ENCODE measurements at places on chromosomes 3 and 15.
A peak's percentile ranks its signal among the peaks of the same experiment; 100 is the strongest.

GRCh38 chr15:94412979-94413746, 181.8 kb downstream of the MCTP2 start:
- no peak for DNase-seq

GRCh38 chr3:101950510-101950909, 101.2 kb downstream of the NFKBIZ start:
- no peak for DNase-seq

DNA sequence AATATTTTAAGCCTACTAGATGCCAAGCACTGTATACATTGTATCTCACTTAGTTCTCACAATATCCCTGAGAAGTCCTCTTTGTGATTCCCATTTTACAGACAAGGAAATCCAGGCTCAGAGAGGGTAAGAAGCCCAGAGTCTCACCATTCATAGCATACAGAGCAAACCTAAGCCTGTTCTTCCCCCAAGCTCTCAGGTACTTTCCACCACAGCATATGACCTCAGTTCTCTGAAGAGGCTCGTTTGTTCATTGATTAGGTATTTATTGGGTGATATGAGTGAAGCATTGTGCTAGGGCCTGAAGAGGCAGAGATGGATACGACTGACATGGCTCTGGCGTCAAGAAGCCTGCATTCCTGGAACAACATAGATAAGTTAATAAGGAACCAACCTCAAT, 310.9 kb upstream of the UMPS start:
- DNase-seq: no peak

GRCh38 chr3:9701711-9702110, 1.9 kb upstream of the CPNE9 start:
- no peak for DNase-seq

GRCh38 chr3:98886525-98886924, 15.0 kb downstream of the DCBLD2 start:
- no peak for DNase-seq

GRCh38 chr3:20682573-20682972, 496.6 kb upstream of the SGO1 start:
- no peak for DNase-seq

DNA sequence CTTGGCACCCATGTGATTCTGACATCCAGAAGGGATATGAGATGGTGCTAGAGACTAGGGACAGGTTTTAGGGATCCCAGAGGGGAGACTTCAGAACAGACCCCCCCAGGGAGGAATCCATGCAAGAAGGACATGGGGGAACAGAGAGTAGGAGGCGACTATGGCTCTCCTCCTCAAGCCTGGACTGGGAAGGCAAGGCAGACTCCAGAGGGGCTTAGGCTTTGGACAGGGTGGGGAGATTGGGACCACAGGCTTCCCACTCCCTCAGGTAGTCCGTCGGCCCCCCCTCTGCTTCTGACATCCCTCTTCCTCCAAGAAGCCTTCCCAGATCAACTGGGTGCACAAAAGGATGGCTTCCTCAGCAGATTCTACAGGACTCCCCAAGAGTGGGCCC, 3.0 kb upstream of the VIPR1 start:
- DNase-seq: no peak

DNA sequence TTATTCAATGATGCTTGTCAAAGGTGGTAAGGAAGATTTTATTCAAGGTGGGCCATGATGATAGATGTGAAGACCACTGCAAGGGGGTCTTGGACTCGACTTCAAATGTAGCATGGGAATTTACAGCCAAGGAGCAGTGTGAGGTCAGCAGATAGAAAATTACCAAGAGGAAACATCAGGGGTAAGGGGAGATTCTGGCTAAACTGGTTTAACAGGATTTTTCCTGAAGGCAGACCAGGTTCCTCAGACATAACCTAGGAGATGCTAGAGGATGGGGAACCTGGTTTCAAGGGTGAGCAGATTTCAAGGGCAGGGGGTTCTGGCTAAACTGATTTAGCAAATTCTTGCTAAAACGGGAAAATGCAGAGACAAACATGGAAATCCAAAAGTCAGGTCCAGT, 464.9 kb downstream of the TAFA4 start:
- DNase-seq: no peak

- DNase-seq: peak; percentile 96
Observed at GRCh38 chr3:69051756-69052471, at the start of gene TMF1. TSS of gene TMF1 (minus strand) at chr3:69052333. CDS start at chr3:69052086, 247 bp downstream.

DNA sequence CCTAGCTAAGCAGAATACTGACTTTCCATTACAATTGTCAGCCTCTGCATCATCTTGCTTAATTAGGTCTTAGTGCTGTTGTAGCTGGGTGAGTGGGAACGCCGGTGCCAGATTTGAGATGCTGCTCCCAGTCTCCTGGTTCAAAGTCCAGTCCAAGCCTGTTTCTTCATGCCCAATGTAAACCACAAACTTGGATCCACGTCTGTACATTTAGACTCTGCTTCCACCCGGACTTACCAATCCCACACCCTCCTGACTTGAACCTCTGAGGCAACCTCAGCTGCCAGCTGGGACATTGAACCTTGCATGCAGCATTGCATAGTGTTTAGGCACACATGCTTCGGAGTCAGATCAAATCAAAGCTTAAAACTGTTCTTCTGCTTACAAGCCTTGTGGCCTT, 43.0 kb downstream of the BCL2L10 start:
- DNase-seq: no peak

DNA sequence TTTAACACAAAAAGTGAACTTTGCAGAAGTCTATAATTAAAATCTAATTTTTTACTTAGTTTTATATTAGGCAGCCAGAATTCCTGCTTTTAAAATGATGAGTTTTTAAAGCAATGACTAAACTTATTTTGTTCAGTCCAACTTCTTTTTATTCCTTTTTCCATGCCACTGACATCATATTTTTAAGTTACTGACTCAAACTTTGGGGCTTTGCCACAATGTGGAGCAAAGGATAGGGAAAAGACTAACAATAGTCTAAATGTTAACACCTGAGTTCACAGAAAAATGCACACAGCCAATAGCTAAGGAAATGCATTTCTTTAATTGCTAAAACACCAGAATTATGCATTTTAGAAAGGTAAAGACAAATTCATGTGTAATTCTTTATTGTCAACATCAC, 647.6 kb upstream of the DPPA4 start:
- DNase-seq: no peak

- peak; percentile 71 for DNase-seq
Observed at GRCh38 chr3:12187448-12188327, 29.0 kb upstream of the TIMP4 start.

DNA sequence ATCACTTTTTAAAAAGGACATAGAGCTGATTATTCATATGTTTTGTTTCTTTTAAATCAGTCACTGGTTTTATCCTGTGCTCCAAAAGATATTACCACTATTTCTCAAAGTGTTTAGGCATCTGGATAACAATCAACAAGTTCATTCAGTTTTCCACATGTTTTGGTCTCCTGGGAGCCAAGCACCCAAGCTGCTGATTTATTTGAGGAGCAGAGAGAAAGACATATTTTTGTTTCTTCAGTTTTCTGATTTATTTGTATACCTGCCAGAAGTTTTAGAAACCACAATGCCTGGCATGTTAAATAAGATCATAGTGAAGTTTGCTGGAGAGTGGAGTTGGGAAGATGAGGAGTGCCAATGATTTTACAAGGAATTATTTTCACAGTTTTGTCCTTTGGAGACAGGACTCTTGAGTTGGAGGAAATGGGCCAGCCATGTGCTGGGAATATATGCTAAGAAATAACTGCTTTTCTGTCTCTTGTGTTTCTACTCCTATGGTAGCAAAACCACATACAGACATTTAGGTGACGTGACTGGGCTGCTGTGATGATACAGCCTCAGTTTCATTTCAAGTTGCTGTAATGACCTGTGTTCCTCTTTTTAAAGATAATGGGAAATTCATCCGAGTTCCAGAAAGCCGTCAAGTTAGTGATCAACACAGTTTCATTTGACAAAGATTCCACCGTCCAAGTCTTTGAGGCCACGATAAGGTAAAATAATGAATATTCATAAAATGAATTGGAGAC, 11.7 kb downstream of the EDEM1 start:
- DNase-seq: no peak

GRCh38 chr3:113094337-113095221, 103.8 kb downstream of the GTPBP8 start:
- no peak for DNase-seq

- no peak for DNase-seq
Observed at GRCh38 chr15:29988701-29989100, 94.1 kb upstream of the GOLGA8J start.

DNA sequence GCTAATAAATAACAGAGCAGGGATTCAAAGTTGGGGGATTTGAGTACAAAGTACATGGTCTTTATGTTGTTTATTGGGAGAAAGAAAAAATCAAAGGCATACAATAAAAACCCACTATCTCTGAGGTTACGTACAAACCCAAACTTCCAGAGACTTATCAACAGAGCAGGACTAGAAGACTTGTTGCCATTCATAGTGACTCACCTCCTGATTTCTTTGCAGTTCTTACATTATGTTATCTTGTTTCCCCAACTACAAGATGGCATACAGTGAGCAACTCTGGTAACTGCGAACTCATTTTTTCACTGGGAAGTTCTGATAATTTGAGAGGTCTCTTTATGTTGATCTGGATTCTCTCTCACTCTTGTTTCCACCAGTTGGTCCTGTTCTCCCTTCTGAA, 80.6 kb upstream of the ETV5 start:
- DNase-seq: no peak

DNA sequence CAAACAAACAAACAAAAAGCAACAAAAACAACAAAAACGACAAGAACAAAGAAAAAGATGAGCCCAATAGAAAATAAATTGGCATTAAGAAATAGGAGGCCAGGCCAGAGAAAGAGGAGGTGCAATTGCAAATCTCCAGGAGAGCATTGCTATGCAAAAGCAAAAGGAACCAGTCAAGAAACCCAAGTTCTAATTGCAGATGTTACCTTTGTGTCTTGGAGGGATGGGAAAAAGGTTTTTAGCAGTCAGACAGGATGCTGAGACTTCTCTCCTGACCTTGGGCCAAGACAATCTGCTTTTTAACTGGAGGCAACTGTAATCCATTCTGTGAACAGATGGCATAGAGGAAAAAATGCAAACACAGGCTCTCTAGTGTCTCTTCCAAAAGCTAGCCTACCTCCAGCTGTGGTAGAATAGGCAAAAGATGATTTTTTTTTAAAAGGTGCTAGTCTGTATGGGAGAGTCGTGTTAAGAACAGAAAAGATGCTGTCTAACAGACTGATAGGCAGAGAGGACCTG, 56.4 kb downstream of the LSAMP start:
- no peak for DNase-seq

- no peak for DNase-seq
Observed at GRCh38 chr15:88020806-88021205, 235.7 kb downstream of the NTRK3 start.

GRCh38 chr3:126147932-126148683, 32.3 kb downstream of the ALDH1L1 start:
- DNase-seq: no peak

GRCh38 chr3:183210862-183211341, 42.2 kb upstream of the B3GNT5 start:
- DNase-seq: peak; percentile 27

DNA sequence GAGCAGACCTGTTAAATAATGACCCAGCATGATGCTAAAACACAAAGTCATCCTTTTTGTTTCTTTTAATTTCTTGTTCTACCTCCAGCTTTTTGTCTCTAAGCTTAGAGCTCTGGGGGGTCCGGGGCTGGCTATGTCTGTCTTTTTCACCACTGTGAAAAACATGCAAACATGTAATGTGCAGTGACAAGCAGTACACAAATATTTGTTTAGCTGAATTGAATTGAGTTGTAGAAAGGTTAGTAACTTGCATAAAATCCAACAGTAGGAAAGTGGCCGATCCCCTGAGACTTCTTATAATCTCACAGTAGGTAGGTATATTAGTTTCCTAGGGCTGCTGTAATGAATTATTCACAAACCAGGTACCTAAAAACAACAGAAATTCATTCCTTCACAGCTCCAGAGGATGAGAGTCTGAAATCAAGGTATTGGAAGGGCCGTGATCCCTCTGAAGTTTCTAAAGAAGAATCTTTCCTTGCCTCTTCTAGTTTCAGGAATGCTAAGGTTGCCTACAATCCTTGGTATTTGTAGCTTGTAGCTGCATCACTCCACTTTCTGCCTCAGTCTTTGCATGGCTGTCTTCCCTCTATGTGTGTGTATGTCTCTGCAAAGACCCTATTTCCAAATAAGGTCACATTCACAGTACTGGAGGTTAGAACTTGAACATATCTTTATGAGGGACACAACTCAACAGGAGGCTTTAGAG, 32.7 kb downstream of the ARL14 start:
- no peak for DNase-seq

DNA sequence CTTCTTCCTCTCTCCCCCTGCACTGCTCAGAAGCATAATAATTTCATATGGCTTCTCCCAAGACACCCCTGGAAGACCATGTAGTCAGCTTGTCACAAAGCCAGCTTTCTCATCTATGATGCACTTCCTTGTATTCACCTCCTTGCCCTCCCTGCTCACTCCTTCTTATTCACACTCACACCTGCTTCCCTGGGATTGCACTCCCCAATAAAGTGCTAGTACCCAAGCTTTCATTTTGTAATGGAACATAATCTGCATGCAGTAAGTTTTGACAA, 76.9 kb upstream of the FRMD4B start:
- DNase-seq: no peak

- DNase-seq: no peak
Observed at GRCh38 chr3:167318996-167319615, 61.0 kb downstream of the ZBBX start.

DNA sequence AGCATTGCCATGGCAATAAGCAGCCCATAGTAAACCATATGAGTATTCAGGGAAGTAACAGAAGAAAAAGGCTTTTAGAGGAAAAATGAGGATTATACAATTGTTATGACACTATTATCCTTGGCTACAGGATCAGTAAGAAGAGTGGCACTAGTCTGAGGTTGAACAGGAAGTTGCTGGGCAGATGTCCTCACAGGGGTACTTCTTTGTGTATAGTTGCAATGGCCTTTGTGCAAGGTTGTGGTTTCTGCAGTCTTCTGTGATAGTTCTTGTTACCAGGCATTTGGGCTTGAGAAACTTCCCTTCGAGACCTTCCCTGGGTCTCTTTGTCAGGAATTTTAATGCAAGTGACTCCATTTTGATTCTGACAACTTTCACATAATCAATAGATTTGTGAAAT, 100.6 kb upstream of the ATP11B start:
- no peak for DNase-seq

GRCh38 chr15:92383519-92384324, 10.0 kb upstream of the ST8SIA2 start:
- no peak for DNase-seq

DNA sequence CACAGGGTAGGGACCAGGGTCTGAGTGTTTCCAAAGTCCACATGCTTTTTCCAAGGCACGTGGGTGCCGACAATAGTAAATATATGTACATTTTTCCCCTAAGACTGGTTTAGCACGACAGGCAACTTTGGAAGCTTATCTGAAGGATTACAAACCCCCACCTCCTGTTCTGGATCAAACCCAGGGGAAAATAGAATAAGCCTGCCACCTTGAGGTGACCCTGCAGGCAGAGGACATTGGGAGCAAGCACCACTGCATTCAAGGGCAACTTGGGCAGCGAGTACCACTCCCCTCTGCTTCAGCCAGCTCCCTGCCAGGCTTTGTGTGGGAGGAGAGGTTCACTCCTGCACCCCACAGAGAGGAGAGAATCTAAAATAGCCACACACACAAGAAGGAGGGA, 44.8 kb downstream of the KBTBD12 start:
- no peak for DNase-seq

- DNase-seq: no peak
Observed at GRCh38 chr3:146387566-146387965, 81.8 kb downstream of the PLSCR2 start.
